SK-N-DZ (cell line): ENCODE measurements at places on chromosomes 3 and 15.
A peak's percentile ranks its signal among the peaks of the same experiment; 100 is the strongest.

GRCh38 chr3:77254967-77255831 is 215.3 kb downstream of the ROBO2 start:
- peak; percentile 71 for DNase-seq

DNA sequence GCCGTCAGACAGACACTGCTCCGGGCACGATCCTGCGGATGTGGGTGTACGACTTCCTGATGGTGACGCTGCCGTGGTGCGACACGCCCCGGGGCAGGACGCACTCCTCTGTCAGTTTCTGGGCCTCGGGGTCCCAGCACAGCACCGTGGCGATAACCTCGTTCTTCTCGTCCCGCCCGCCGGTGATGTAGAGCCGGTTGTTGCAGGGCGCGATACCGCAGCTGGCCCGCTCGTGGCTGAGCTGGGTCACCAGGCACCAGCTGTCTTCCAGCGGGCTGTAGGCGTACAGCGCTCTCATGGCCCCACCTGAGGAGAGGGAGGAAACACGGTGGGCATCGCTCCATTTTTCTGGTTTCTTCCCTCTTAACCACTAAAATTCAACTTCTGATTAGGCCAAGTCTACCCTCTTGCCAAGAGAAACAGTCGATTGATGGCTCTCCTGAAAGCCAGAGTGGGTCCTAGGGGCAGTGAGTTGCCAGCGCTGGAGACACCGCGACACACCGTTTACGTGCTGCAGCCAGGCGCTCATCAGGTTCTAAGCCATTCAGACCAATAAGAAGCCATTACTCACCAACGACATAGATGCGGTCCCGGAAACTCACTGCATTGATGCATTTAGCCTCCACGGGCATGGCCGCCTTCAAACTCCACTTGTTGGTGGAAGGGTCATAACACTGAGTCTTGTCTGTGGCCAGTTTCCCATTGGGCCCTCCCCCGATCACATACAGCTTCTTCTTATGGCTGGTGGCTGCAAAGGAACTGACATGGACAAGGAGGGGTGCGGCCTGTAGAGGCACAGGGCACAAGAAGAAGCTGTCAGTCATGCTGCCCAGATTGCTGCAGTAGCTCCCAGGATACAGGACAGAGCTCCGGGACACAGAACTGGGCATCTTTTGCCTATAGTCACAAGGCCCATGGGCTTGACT is 63.3 kb downstream of the KLHL6 start:
- DNase-seq = no peak

DNA sequence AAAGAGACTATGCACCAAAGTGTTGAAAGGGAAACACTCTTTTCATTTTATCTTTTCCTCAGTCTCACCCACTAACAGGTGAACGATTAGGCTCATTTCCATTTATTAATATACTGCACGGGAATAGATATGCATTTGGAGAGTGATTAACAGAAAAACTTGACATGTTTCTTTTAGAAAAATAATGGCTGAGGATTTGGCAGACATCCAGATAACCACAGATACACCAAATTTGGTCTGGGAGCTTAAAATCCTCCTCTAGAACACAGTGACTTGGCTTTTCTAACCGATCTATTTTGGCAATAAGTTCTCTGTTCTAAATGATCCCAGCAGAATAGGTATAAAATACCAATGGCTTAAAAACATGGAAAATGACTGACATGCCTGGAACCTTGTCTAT is 459.3 kb upstream of the SGO1 start:
- DNase-seq = no peak

DNA sequence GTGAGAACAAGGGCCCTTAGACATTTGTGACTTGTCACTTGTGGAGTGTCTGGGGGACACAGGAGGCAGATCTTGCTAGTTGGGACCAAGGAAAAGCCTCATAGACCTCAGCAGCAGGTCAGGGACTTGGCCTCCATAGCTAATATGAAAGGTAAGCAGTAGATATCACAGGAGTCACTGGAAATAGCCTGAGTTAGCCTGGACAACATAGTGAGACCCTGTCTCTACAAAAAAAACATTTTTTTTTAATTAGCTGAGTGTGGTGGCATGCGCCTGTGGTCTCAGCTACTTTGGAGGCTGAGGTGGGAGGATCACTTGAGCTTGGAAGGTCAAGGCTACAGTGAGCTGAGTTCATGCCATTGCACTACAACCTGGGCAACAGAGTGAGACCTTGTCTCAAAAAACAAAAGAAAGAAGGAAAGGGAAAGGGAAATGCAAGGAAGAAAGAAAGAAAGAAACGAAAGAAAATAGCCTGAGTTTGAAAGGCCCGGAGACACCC is 37.1 kb upstream of the CLK3 start:
- no peak for DNase-seq

DNA sequence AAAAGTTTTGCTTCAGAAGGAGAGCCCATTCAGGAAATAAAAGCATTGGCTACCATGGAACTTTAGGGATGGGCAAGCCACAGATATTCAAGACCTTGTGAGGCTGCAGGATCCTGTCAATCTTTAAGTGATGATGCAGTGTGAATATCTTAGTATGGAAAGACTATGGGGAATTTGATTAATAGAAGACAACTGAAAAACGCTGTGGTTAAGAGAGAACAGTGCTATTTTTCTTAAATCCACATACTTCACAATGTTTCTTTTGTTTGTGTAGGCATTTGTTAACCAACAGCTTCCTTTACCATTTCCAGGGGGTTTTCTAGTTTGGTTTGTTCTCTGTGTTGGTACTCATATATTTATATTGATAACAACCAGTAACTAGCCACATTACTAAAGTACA is 90.3 kb downstream of the TMEM212 start:
- DNase-seq = no peak

DNA sequence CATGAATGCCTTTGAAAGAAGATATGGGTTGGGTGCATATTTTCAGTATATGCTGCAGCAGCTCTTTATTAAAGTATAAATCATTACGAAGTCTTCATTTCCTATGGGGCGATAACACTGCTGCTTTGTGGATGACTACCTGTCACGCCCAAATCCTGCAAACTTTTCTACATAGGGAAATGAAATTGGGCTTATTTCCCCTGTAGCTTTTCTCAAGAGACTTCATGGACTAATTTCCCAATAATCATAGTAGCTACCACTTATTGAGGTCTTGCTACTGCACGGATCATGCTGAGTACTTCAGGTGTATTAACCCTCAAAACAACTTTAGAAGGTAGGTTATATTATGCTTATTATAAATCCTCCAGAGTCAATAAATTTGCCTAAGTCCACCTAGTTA is 8.0 kb downstream of the TGFBR2 start:
- no peak for DNase-seq

DNA sequence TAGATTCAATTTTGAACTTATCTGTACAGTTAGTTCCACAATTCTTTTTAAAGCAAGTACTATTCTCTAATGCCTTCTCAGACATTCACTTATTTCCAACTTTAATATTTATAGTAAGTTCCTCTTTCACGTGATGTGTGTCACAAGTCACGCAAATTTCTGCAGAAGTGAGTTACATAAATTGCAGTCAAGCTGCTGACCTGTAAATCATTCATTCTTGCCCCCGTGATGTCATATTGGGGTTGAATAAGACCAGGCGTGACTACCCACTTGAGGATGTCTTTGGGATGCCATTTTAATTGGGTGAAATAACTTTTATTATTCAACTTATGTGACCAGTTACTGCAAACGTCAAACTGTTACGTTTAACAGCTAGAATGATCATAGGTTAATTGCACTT is 15.1 kb downstream of the PPARG start:
- DNase-seq = no peak

DNA sequence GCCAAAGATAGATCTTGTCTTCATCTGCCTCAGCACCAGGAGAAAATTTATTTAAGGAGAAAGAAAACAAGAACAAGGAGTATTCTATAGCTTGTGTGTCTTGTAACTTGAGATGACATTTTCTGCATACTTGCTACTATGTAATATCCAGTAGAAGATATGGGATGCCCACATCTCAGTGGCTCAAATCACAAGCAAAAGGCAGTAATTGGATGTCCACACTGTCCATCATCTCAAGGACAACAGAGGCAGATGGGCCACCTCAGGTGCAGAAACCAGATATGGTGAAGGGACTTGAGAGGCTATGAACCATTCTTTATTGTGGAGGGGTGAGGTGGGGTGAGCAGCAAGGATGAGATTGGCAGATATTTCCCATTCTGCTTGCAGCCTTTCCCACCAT is 309.0 kb downstream of the GBE1 start:
- DNase-seq = no peak
